GM06990 (cell line): ENCODE measurements at places on chromosomes 11 and 22.

- DNase-seq, result no peak
Observed at GRCh38 chr11:11757909-11758308, 83.9 kb upstream of the USP47 start.

DNA sequence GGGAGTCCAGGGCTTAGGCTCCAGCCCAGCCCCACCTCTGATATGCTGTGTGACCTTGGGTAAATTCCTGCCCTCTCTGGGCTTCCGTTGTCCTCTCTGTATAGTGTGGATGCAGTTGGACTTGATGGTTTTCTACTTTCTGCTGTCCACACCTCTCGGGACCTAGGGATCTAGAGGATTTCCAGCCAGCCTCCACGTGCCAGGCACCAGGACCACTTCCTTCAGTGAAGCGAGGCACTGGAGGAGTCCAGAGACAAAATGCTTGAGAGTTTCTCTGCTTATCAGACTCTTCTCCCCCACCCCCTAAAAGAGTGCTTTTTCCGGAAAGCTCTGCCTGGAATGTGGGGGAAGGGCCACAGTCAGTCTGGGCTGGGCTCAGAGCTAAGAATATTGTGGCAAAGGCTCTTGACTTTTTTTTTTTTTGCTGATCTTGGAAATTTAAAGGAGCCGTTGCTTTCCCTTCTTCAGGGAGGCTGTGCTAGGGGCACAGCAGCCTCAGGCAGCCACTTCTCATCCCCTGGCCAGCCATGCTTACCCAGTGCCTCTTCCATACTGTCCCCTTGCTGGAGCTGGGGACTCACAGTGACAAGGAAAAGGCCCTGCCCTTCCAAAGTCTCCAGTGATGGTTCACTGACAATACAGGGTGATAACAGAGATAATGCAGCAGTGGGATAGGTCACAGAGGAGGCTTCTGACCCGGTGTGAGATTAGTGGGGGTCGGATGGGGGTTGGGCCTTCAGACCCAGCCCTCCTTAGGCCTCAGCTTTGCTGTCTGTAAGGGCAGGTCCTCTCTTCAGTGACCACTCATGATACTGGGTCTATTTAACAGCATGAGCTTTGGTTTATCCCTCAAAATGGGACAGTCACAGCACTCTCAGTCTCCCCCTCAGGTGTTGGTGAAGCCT, 2.9 kb upstream of the SERPINH1 start:
- DNase-seq, result no peak

DNA sequence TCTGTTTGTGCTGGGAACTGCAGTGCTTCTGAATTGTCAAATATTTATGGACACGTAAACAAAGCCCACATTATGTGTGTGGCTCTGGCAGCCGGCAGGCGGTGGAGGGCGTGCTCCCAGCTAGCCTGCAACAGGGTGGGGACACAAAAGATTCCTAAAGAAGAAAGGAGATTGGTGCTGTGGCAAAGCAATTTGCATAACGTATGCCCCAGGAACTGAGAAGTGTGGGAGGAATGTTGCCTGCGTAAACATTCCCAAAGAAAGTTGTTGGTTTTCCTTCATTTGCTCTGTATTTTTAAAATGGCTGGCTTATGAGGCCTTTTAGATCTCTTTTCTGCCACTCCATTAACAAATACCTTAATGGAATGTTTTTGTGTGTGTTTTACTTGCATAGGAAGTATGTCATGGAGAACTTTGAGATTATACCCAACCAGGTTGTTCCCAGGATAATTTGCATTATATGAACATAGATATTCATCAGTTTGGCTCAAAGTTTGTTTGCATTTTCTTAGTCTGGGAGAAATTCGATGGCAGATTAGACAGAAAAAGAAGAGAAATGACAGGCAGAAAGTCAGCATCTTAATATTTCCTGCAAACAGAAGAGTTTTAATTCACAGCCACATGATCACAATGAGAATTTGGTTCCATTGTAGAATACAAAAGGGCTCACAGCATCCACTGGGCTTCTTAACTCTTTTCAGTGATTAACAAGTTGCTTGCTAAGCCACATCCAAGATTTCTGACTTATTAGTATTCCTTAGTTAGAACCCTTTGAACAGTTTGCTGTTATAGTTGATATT, 41.8 kb upstream of the DLAT start:
- no peak for DNase-seq

- DNase-seq, result no peak
Observed at GRCh38 chr11:116955548-116955947, 118.1 kb upstream of the APOA1 start.

DNA sequence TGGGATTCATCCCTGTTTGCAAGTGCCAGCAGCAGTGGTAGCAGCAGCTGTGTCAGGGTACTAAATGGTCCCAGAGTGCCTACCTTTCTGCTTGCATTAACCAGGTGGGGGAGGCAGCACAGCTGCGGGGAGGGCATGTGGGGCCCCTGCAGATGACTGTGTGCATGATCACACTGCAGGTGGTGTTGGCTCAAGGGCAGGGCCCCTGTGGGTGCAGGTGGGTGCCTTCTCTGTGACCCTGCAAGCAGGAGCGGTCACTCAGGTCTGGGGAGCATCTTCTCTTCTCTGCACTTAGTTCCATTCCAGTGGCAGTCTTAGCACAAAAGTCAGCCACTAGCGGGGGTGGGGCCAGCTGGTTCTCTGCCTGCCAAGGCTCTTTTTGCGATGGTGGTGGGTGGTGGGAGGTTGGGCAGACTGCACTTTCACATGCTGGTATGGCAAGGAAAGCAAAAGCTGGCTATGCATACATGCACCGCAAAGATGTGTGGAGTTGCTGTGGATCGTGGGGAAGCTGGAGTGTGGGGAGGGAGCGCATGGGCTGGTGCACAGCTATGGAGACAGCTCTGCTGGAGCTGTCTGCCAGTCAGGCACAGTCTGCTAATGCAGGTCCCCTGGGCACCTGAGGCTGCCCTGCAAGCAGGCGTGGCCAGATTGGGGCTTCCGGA, 157.1 kb downstream of the DYNC2H1 start:
- DNase-seq, result no peak

DNA sequence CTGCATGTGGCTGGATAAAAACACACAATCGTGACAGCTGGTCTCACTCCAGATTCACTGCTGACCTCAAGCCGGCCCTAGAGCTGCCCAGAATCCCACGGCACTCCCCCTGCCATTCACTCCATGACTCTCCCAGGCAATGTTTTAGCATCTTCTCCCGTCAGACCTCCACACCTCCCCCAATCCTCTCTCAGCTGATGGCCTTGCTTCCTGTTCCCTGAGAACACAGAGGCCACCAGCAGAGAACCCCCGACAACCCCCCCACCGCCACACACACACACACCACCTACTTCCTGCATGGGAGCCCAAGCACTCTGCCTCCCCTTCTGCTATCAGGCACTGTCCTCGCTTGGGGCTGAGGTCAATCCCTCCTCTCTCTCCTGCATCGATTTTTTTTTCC, 9.3 kb downstream of the TNKS1BP1 start:
- no peak for DNase-seq
